ENCODE measurements at places on chromosomes 4 and X.

- no peak for DNase-seq
These were observed 63.5 kb downstream of the ANAPC4 start for GRCh38 chr4:25440478-25441030.

DNA sequence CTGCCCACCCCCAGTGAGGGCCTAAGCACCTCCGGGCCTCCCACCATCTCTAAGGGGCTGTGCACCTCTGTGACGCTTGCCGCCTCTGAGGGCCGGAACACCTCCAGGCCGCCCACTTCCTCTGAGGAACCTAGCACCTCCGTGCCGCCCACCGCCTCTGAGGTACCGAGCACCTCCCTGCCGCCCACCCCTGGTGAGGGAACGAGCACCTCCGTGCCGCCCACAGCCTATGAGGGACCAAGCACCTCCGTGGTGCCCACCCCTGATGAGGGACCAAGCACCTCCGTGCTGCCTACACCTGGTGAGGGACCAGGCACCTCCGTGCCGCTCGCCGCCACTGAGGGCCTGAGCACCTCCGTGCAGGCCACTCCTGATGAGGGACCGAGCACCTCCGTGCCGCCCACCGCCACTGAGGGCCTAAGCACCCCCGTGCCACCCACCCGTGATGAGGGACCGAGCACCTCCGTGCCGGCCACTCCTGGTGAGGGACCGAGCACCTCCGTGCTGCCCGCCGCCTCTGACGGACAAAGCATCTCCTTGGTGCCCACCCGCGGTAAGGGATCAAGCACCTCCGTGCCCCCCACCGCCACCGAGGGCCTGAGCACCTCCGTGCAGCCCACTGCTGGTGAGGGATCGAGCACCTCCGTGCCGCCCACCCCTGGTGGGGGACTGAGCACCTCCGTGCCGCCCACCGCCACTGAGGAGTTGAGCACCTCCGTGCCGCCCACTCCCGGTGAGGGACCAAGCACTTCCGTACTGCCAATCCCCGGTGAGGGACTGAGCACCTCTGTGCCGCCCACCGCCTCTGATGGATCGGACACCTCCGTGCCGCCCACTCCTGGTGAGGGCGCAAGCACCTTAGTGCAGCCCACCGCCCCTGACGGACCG lies 977 bp downstream of the MAGEE1 start:
- no peak for DNase-seq

DNA sequence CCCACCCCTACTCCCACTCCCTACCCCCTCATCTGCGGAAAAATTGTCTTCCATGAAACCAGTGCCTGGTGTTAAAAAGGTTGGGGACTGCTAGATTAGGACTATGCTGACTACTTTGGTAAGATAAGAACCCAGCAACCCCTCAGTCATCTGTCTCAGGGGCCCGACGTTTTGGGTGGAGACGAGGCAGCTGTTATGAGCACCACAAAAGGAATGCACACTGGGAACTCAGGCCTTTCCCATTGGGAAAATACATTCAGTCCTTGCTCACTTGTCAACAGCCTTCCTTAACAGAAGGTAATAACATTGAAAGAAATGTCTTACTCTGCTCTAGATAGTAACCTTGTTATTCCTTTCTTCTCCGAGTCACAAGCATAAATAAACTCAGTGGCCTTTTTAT lies 310.8 kb downstream of the AFF2 start:
- DNase-seq = no peak

DNA sequence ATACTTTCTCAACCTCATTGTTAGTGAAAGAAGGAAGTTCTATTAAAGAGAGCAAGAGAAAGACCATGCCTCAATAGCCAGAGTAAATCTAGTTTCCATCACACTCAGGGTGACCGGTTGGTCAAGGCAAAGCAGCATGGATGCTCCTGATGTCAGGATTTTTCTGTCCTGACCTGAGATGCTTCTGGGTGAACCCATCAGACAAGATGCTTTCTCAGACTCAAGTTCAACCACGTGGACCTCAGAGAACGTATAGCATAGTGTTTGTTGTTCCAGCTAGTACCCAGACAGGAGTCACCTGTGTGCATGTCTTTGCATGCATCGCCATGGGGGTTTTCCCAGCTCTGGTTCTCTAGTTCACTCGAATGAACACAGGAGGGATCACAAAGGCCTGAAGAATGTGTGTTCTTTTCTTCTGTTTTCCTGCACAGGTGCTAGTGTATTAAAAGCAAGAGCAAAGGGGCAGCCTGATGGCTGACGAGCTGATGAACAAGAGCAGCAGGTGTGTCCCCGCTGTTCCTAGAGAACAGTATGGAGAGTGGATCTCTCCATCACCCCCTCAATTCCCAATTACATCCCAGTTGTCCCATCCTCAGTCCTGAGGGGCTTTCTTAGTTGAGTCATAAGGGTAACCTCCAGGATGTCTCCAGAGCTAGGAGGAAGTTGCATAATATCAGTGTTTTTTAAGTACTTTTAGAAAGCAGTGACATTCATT lies 110.5 kb upstream of the ENPP6 start:
- no peak for DNase-seq

DNA sequence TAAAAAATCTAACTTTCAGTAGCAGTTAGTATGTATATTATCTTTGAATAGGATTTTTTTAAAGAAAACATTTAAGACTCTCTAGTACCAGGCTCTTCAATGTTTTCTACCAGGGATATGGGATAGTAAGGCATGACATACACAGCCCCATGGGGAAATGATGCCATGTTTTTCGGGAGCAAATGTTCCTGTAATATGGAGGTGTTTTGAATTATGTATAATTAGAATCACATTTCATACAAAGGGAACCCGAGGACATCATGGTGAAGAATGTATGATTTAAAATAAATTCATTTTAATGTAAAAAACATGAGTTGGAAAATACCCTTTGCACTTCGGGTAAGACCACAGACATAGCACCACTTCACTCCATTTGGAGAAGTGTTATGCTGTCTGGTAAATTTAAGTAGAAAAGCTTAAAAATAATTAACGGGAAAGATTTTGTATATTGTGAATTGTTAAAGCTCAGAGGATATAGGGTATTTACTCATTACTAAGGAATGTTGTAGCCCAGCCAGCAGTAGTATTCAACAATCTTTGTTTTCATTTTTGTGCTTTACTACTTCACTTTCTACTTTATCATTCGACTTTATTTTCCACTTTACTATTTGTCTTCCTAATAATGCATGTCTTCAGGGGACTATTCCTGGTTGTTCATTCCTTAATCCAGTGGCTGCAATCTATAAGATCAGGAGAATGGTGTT lies 2050.7 kb downstream of the ARAP2 start:
- DNase-seq = no peak

DNA sequence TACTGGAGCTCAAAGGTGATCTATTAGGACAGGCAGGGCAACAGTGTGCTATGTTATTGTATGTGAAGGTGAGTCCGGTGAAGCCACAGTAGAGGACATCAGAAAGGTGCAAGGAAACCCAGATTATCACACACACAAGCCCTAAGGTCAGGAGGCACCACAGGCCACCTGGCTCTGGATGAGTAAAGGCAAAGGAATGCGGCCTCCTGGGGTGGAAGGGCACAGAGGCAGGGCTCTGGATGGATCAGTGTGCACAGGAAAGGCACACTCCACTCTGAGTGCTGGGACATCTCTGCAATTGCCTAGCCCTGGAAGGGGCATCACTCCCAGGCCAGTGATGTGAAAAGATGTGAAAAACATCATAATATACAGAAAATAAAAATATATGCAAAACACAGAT lies 683.5 kb downstream of the TRIML1 start:
- no peak for DNase-seq

DNA sequence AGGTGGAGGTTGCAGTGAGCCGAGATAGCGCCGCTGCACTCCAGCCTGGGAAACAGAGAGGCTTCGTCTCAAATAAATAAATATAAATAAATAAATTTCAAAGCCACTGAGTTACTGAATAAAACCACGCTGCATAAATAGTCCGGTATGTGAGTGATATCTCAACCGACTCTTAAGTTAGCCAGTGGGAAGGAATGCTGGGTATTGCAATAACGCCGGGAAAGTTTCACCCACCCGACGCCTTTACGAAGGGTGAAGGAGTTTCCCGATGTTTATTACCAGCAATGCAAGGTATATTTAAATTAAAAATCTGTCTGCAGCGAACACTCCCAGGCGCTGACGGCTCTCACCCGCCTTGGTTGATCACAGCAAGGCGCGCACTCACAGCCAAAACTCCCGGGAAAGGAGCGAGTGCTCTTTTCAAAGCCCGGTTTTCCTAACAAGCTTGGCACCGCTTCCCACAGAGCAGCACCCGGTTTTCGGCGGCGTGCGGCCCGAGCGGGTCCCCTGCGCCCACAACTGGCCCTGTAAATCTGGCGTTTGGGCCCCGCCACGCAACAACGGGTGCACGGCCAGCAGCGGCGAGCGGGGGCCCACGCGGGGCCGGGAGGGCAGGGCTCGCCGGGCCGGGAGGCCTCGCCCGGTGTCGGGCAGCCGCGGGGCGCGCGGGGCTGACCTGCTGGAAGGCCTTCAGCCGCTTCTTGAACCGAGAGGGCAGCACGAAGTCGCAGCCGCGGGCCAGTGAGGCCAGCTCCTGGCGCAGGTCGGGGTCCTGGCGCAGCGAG lies 13.7 kb downstream of the PPP2R3B start:
- no peak for DNase-seq

GRCh38 chr4:145218251-145218650 lies 37.9 kb upstream of the OTUD4 start:
- no peak for DNase-seq

DNA sequence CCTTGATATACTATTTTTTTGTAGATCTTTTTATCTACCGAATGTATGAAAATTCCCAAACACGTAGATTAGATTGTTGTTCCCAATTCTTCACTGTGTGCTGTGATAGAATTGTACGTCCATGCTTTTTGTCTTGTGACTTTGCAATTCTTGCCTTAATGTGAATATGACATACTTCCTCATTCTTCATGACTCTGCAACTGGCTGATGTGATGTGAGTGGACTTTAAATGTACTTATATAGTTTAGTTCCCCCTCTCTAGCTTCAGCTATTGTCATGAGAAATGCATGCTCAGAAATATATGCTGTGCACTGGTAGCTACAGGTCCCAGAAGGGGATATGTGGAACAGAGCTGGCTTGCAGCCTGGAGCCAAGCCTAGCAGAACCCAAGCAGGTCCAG lies 89.4 kb downstream of the FTHL17 start:
- DNase-seq = no peak

- DNase-seq = no peak
These were observed 7.0 kb downstream of the JAKMIP1 start for GRCh38 chr4:6193399-6193798.

DNA sequence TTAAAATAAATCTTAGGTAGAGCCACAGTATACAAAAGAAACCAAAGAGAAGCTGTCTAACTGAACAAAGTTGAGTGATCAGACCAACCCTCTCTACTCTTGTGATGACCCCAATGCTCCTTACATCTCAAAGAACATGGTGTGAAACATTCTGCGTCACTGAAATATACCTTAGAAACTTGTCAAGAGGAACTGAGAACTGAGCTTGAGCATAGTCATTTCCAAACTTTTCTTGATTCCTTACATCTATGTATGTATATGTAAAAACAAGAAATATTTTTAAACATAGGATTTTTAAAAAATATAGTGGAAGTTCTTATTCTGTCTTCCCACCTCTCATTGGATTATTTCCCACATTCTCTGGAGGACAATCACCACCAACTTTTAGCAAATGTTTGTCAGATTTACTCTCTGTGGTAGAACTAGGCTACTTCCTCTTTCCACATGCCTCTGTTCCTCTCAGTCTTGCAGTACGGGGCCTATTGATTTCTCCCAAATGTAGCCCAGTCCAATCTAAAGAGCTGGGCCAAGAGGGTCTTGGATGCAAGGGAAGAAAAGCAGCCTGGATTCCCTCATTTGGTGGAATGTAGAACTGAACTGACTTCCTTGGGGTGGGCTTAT lies 98.2 kb upstream of the HHIP start:
- DNase-seq = no peak

DNA sequence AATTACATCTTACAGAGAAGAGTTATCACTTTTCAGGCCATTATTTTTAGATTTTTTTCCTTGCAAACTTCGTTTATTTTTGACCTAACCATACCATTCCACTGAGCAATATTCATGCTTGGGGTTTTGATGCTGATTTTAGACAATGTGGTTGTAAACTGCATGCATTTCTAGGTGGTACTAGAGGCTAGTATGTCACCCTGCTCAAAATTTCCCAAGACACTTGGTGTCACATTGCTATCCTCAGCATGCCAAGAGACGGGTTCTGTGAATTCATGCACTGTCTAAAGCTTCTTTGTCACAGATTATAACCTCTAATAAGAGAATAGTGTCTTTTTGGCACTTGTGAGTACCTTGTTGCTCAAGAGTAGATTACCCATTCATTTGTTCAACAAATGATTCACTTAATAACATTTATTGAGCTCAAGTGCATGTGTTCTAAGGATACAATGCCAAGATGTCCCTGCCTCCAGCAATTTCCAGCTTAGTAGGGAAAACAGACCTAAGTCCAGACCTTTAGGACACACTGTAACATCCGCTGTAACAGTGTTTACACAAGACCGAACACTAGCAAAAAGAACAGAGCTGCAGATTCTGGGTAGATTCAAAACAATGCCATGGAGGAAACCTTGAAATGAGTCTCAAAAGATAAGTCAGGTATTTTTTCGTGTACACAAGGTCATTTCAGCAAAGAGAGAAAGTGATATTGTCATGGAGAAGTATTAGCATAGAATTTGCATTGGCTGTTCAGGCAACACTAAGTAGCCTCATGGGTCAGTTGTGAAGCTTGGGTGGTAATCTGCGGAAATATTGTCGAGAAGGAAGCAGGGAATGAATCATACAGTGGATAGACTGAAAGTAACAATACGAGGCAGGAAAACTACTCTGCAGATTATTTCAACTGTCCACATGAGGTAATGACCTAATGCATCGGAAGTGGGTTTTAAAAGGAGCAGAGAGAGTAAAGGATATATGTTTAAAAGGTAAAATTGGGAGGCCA lies 515.1 kb upstream of the ZFP42 start:
- no peak for DNase-seq

- DNase-seq = no peak
These were observed 285.0 kb downstream of the CHIC1 start for GRCh38 chrX:73847991-73848390.

DNA sequence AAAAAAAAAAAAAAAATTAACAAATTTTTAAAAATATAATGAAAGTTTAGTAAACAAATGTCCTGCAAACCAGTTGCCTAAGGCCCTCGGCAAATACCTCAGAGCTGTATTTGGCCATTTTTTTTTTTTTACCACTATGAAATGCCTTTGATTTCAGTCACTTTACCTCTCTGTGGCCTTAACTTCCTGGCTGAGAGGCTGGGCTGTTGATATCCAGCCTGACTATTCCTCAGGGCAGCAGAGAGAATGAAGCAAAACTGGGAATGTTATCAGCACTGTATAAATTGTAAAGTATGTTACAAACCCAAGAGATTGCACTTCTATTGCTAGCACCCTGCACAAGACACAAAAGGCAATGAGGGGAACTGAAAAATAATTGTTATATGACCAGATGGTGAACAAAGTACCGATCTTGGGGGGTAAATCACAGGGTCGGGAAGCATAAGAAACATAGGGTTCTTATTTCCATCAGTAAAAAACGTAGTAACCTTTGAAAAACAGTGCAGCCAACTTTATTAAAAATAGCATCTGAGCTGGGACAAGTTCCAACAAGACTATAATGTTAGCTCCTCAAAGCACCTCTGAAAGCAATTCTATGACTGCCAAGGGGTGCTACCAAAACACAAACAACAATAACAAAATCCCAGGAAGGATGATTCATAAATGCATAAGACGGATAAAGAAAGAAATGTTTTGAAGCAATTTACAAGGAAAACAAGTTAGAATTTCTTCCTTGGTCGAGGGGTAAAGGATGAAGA lies 18.1 kb downstream of the USP46 start:
- no peak for DNase-seq

- DNase-seq = no peak
These were observed 123.9 kb upstream of the NAP1L5 start for GRCh38 chr4:88821522-88821921.

- DNase-seq = no peak
These were observed 52.8 kb upstream of the ANKRD17 start for GRCh38 chr4:73311428-73311827.
